ENCODE measurements at places on chromosomes 3 and 15.

DNA sequence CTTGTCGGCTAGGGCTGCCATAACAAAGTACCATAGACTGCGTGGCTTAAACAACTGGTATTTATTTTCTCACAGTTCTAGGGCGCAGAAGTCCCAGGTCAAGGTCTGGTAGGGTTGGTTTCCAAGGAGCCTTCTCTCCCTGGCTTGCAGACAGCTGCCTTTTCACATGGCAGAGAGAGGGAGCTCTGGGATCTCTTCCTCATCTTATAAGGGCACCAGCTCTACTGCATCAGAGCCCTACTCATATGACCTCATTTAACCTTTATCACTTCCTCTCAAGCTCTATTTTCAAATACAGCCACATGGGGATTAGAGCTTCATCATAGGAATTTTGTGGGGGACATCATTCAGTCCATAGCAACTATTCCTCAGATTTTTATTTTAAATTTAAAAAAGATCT lies 17.6 kb upstream of the PAQR9 start:
- DNase-seq, result no peak

- DNase-seq, result no peak
Observed at GRCh38 chr3:145259166-145259880, 901.7 kb downstream of the PLOD2 start.

DNA sequence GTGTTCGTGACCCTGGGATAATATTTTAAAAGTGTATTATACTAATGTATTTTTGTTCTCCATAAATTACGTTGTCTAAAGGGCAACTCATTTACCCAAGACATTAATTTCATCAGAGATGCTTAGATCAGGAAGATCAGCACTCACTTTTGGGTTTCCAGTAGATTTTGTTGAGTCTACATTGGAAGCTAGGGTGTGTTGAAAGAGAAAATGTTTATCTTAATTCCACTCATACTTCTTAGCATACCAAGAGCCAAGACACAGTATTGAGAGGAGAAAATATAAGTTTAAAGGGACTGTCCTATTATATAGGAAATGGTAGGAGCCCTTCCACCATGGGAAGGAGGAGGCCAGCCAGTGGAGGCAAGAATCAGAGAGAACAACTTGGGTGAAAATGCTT lies 412.9 kb upstream of the RGMA start:
- DNase-seq, result no peak

DNA sequence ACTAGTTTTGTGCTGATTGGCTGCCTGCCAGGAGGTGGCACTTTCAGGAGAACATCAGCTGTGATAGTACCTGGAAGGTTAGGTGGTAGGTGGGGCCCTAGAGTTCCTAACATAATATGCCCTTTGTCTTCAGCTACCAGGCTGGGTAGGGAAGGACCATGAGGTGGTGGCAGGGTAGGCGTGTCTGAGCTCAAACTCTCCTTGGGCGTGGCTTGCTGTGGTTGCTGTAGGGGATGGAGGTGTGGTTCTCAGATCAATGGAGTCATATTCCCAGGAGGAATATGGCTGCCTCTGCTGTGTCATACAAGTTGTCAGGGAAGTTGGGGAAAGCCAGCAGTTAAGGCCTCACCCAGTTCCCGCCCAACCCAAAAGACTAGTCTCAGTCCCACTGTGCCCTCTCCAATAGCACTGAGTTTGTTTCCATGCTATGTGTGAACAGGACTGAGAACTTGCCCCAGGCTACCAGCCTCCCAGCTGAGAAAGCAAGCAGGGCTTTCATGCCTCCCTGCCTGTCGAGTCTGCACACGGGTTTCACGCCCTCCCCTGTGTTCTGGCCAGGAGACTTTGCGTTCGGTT lies 107.7 kb downstream of the CHCHD4 start:
- DNase-seq, result no peak

GRCh38 chr3:185582871-185583270 lies 3.2 kb upstream of the SENP2 start:
- no peak for DNase-seq
